NCI-H2081 (cell line): ENCODE measurements at places on chromosomes 6 and 20.

GRCh38 chr20:47258745-47259695 lies 97.5 kb downstream of the ZMYND8 start:
- no peak for DNase-seq

GRCh38 chr20:3123542-3123941 lies 36.1 kb downstream of the FASTKD5 start:
- DNase-seq: peak; percentile 38

- no peak for DNase-seq
Measured at GRCh38 chr6:18121580-18122127, 823 bp downstream of the NHLRC1 start.

- no peak for DNase-seq
Measured at GRCh38 chr6:145816392-145816791, 1.8 kb upstream of the FBXO30 start.

- no peak for DNase-seq
Measured at GRCh38 chr20:62699741-62700140, 8.9 kb upstream of the NTSR1 start.

DNA sequence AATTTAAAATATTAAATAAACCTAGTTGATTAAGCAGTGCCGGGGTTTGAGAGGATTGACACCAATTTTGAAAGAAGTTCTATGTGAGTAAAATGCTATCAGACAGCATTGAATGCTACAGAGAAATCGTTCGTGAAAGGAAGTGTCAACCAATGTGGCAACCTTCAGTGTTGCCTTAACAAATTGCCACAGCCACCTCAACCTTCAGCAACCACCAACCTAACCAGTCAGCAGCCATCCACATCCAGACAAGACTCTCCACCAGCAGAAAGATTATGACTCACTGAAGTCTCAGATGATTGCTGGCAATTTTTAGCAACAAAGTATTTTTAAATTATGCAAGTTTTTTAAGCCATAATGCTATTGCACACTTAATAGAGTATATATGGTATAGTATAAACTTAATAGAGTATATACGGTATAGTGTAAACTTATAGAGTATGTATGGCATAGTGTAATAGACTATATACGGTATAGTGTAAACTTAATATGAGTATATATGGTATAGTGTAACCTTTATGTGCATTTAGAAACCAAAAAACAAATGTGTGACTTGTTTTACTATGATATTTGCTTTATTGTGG lies 65.3 kb upstream of the ID4 start:
- DNase-seq: no peak

DNA sequence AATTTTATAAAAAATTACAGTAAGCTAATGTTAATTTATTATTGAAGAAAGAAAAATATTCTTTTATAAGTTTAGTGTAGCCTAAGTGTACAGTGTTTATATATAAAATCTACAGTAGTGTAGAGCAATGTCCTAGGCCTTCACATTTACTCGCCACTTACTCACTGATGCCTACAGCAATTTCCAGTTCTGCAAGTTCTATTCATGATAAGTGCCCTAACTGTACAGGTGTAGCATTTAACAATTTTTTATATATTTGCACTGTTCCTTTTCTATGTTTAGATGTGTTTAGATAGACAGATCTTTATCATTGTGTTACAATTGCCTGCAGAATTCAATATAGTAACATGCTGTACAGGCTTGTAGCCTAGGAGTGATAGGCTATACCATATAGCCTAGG lies 80.1 kb upstream of the HDAC2 start:
- DNase-seq: no peak

DNA sequence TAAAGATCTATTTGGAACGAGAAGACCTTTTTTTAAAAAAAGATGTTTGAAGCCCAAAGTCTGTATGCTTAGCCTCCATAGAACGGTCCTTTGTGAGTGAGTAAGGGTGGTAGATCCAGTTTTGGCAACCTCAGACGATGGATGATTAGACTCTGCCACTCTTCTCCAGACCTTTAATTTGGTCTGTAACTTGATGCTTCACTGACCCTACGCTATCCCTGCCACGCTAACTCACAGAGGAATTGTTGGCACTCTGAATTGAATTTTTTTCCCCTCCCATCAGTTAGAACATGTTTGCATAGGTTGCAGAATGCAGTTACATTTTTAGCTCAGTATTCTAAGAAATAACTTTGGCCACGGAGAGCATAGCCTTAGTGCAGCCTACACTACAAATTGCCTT lies 15.8 kb upstream of the DEK start:
- no peak for DNase-seq

- DNase-seq: no peak
Measured at GRCh38 chr20:7085467-7085866, 318.0 kb downstream of the BMP2 start.

DNA sequence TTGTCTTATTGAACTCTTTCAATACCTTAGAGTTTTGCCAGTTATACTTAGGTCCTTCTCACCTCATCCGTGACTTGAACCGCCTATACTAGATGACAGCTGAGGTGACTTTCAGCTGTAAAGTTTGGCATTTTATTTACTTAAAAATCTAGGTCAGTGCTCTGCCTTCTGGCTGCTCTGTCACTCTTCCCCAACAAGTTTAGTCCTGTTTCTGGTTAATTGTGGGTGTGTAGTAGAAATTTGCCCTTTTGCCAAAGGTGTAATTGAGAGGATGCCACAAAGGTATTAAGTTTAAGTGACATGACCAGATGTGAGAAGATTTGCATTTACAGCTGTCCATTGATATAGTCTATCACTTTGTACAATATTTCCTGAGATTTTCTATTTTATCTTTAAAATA lies 106.2 kb downstream of the FARS2 start:
- DNase-seq: no peak

- no peak for DNase-seq
Measured at GRCh38 chr6:15255481-15255880, 9.6 kb downstream of the JARID2 start.
